D341Med (cell line): ENCODE measurements at places on chromosomes 11 and 22.
A peak's percentile ranks its signal among the peaks of the same experiment; 100 is the strongest.

DNA sequence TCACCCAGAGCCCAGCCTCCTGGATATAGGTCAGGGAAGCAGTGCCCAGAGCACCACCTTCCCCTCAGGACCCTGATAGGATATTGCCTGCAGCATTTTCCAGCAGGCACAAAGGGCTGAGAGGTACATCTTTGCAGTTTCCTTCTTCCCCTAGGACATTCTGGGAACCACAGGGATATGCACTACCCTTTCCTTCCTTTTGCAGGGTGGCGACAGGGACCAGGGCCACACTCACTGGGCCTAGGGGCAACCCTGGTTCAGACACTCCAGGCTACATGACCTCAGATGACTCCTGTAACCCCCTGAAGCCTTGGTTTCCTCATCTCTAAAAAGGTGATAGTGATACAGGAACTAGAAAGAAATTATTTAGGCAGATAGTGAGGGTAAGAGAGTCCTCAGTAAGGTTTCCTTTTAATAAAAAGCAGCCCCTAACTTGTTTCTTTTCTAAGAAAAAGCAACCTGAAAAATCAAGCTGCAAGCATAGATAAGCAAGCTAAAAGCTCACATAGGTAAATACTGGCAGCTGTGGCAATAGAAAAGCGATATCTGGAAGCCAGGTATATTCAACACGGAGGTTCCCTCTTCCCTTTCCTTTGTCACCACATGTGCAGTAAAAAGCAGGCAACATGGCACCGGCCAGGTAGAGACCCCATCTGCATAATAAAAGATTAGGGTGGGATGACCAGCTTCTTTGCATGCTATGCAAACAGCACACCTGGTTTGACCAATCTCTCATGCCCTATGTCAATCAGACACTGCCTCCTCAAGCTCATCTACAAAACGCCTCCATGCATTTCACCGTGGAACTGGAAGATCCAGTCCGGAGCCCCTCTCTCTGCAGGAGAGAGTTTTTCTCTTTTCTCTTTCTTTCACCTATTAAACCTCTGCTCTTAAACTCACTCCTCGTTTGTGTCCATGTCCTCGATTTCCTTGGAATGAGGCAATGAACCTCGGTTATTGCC lies 13.2 kb upstream of the MRGPRX2 start:
- DNase-seq, result no peak

DNA sequence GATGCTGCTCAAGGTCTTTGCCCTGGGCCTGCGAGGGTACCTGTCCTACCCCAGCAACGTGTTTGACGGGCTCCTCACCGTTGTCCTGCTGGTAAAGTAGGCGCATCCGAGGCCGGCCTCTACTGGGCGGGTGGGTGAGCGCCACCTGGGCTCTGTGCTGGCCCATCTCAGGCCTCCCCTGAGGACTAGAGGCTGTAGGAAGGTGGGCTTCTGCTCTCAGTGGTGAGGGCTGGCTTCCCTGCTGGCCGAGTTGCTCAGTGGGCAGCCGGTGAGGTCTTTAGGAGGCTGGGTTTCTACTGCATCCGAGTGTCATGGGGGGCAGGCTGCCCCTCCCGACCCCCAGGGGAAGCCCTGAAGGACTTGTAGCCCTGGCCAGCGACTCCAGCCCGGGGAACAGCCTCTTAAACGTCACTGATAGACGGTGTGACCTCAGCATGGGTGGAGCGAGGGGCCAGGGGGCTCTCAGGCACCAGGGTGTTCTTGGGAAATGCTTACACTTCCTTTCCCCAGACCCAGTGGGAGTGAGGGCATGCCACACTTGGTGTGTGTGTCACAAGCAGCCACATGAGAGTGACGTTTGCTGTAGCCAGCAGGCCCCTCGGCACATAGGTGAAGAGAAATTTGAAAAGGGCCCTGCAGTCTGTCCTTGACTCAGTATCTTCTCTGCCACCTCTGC lies 30.3 kb downstream of the TPCN2 start:
- DNase-seq, result no peak

DNA sequence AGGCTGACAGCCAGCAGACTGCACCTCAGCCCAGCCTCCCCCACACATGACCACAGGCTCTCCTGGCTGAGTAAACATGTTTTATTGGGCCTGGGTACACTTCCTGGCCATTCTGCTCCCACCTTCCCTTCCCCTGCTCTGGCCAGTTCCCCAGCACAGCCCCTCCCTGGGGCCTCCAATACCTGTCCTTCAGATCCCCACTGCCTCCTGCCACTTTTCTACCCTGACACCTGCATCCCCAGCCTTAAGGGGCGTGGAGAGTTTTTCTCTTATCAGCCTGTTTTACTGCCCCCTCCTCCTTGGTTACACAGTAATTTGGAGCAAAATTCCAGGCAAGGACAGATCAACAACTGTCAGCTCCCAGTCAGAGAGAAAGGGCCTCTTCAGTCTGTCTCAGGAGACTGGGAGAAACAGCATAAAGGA lies at the start of gene ISX:
Gene ISX, plus strand, starts transcription at position 363 of the 423 bp plus-strand sequence. CDS start 930 bp downstream, outside the sequence.
- DNase-seq, result no peak

- DNase-seq, result no peak
Observed at GRCh38 chr11:128240546-128240945, 346.8 kb downstream of the ETS1 start.

- no peak for DNase-seq
Observed at GRCh38 chr11:30411383-30411782, 88.5 kb downstream of the ARL14EP start.

DNA sequence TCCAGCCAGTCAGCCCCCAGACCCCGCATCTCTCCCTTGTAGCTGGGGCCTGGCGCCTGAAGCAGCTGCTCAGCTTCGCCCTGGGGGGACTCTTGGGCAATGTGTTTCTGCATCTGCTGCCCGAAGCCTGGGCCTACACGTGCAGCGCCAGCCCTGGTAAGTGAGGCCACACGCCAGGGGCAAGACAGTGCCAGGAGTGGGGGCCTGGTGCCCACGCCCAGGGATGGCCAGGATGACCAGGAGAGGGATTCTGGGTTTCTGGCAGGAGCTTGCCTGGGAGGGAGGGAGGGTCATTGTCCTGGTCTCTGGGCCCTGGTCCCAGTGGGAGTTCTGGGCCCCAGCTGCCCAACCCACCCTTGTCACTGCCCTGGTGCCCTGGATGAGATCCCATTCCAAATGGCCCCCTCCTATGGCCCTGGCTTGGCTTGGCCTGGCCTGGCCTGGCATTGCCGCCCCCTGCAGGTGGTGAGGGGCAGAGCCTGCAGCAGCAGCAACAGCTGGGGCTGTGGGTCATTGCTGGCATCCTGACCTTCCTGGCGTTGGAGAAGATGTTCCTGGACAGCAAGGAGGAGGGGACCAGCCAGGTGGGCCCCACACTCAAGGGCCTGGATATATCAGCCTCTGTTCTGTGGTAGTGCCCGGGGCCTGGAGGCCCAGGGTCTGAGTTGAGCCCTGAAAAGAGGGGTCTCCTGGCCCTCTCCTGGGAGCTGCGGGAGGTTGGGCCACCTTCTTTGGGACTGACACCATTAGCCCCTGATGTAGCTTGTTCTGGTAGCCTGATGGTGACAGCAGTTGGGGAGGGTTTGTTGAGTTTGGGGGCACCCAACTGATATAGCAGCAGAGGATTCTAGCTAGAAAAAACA lies 3.7 kb downstream of the SLC39A13 start:
- DNase-seq, result peak; percentile 72

- DNase-seq, result no peak
Observed at GRCh38 chr11:125562430-125562829, 6.8 kb upstream of the EI24 start.
